Inflammatory macrophage treated with lipopolysaccharide for 4 hours (primary cell): ENCODE measurements at places on chromosomes 12 and 14.
A peak's percentile ranks its signal among the peaks of the same experiment; 100 is the strongest.

DNA sequence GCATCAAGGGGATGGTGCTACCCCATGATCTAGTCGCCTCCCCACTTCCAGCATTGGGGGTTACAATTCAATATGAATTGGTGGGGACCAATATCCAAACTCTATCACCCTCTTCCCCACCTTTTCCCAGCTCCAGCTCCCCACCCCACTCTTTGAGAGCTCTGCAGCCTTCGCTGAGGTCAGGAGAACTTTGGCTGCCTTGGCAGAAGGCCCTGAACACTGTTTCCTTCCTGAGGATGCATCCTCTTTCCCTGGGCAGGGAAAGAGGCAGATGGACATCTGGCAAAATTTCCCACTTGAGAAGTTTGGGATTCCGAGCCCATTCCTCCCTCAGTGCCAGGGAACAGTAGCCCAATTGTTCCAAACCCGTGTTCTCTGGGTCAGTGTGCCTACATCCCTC lies 169.1 kb downstream of the TSPAN9 start:
- DNase-seq = no peak

DNA sequence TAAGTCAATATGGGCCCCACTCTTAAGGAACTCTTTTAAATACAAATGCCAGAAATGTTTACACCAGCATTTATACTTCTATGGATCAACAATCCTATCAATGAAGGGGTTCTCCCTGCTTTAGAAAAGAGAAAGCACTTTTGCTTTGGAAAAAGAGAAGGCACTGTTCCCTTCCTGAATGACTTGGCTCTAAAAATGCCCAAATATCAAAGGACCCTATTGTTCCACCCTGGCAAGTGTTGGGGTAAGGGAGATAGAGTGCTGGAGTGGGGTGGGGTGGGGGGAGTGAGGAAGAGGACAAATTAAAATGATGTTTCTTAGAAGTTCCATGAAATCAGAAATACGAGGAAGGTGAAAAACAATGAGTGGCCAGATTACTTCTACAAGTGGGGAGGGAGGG lies 131.6 kb upstream of the GRIN2B start:
- no peak for DNase-seq

DNA sequence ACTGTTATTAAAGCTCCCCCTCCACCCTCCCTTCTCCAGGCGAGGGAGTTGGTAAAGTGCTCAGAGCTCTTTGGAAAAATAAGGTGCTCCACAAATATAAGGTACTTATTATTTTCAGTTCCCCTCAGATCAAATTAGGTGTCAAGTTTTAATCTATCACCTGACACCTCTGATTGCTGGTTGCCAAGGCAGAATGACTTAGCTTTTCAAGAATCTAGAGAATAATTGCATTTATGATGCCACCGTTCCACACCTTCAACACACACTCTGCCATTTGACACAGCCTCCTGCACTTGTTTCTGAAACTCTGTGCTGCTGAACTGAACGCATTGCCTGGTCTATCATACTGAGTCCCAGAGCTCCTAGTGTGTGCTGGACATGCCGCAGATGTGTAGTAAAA lies 128.6 kb downstream of the CRACR2A start:
- no peak for DNase-seq

DNA sequence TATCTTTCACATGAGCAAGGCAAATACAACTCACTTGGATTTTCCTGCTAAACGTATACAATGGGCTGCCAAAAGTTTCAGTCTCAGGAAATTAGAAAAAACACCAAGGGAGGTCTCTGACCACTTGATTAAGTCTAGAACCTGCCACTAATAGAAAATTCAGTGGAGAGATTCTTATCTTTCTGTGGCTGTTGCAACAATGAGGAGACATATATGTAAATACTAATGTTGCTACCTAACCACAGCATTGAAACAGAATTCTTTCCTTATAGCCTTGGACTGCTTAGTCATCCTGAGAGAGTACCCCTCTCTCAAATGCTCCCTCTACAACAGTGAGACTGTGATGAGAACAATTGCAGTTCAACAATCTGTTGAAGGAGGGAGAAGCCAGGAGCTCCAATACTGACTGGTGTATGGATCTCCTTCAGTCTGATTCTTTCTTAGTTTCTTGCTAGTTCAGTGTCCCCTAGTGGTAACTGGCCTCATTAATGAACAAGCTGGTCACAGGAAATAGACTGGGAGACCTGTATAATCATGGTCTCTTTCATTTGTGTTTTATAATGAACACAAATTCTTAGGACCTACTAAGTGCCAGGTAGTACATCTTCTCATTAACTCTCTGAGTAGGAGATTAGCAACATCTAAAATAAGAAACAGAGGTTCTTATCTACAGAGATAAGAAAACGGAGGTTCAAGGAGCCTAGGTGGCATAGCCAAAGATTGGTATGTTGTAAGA lies 164.5 kb downstream of the SLC38A4 start:
- peak; percentile 73 for DNase-seq

- DNase-seq = no peak
Measured at GRCh38 chr12:124077701-124078100, 104.7 kb downstream of the ZNF664 start.

- DNase-seq = peak; percentile 10
Measured at GRCh38 chr12:90237841-90238240, 529.2 kb upstream of the ATP2B1 start.

GRCh38 chr12:5924342-5924741 lies 20.7 kb downstream of the ANO2 start:
- DNase-seq = no peak

DNA sequence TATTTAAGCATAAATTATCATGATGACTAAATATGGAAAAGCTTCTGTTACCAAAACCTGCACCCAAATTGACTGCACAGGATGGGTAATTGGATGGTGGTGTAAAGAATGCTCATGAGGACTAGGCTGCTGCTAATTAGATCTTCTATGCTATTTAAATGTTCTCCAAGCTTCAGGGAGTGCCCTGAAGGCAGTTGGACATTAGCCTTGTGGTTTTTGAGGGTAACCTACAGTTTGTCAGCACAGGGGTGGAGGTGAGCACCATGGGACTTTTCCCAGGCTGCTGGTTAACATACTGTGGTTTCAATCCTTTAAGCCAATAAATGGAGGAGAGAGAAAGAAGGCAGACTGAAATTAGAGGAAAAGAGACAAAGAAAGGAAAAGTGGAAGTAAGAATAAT lies 145.0 kb downstream of the WIF1 start:
- no peak for DNase-seq

GRCh38 chr12:108468196-108468968 lies 46.7 kb upstream of the FICD start:
- DNase-seq = peak; percentile 12

DNA sequence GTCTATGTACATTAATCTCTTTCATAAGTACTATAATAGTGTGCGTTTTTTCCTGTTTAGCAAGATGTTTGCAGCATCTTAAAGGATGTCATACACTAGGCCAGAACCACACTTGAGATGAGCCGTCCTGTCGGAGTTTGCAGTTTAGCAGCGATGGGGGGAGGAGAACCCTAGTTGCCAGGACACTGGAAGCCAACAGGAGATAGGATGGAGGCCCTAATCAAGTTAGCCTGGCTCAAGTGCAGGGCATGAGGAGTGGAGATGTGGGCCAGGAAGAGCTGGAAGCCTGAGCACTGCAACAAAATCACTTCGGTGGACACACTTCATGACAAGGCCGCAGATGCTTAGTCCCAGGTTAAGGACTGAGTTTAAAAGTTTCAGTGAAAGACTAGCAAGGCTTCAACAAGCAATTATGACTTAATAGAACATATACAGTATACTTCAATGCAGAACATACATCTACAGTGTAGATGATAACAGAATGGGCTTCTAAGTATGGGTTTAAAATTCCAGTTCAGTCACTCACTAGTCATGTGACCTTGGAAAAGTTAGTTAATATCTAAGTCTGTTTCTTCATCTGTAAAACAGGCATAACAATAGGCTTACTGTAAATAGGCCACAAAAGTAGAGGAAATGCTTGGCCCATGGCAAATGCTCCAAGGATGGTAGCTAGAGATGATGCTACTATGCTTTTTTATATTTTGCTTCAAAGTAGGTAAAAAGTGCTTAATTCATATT lies 77.1 kb downstream of the PTPN21 start:
- DNase-seq = no peak

DNA sequence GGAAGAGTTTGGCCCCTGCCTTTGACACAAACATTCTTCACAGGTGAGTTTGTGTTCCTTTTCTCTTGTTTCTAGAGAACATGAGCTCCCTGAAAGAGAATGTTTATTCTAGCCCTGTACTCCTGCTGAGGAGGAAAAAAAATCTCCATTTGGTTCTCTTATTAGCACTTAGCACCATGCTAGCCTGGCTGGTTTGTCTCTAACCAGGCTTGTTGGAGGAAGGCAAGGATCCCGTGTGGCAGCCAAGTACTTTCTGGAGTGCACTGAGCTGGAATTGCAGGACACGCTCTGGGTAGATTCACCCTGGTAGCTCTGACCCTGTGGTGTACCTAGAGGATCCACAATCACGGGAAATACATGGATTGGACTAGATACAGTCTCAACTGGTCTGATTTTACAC lies 41.9 kb downstream of the KCNA1 start:
- DNase-seq = no peak

- no peak for DNase-seq
Measured at GRCh38 chr12:99916555-99916954, 68.2 kb downstream of the ANKS1B start.

GRCh38 chr14:34120185-34120977 lies 169.5 kb upstream of the EGLN3 start:
- DNase-seq = no peak

GRCh38 chr12:52419656-52420055 lies 13.5 kb upstream of the KRT82 start:
- no peak for DNase-seq
